ENCODE measurements at places on chromosomes 11 and 22. TPM values are rescaled to one million over a fixed set of nuclear protein-coding genes. Genes with fewer than 3 reads are reported as not detected.

The DKK3 gene
- total RNA-seq: 19.5 TPM

The SEPTIN3 gene
- 0.43 TPM for total RNA-seq

The MRPL49 gene
- total RNA-seq: 47.0 TPM

The MOGAT2 gene
- total RNA-seq: 169 TPM

The MRGPRX3 gene
- total RNA-seq: not detected

The RIMBP3C gene
- not detected for total RNA-seq

The APOBEC3B gene
- 8.2 TPM for total RNA-seq

The C11orf21 gene
- 0.78 TPM for total RNA-seq

The BIK gene
- total RNA-seq: 23.0 TPM

The KRTAP5-11 gene
- total RNA-seq: not detected

The PPM1F gene
- 13.0 TPM for total RNA-seq

DNA sequence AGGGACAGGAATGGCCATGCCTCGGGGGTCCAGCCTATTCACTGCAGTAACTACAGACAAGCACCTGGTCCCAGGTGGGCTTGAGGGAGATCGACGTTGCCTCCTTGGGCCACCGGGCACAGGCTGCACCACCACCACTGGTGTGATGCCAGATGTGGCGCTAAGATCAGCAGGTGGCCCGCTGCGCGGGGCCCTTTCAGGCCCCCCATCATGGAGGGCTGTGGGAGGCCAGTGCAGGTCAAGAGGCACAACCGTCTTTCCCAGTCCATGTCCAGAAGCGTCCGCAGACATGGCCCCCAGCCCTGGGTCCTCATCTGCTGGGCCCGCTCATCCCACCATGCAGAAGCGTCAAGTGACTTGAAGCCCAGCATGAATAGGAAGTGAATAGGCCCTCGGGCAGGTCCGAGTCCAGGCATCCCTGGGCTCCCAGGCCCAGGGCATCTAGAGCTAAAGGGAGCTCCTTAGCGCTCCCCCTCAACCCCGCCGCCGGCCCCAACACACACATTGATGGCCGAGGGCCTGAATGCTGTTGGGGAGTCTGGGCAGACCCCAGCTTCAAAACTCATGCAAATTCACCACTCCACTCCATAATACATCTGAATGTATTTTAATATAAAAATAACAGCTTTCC, 18.3 kb downstream of the FADS3 start:
- DNase-seq: no peak

- no peak for DNase-seq
These were observed 20.3 kb upstream of the WNT11 start for GRCh38 chr11:76226626-76227025.

GRCh38 chr22:19129871-19130270, 1.2 kb upstream of the TSSK2 start:
- DNase-seq: no peak

GRCh38 chr11:96318399-96318798, 24.6 kb downstream of the MAML2 start:
- no peak for DNase-seq

GRCh38 chr11:113077379-113077778, 116.2 kb downstream of the NCAM1 start:
- no peak for DNase-seq

DNA sequence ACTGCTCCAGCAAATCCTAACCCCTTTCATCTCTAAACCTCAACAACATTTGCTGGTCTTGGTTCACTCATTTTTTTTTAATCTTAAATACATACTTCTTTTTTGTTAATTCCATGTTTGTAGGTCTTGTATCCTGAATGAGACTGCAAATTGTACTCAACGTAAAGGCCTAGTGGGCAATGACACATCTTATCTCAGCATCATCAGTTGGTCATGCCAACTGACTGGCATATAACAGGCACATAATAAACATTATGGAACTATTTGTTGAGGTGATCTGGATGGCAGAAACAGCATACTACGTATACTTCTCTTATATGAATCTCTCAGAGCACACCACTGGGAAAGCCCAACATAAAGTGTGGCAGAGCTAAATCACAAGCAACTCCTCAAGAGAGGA, 116.7 kb downstream of the RBFOX2 start:
- no peak for DNase-seq

GRCh38 chr11:125313271-125314219, 149.0 kb downstream of the PKNOX2 start:
- no peak for DNase-seq

GRCh38 chr11:47280099-47280498, 10.2 kb downstream of the MADD start:
- no peak for DNase-seq

DNA sequence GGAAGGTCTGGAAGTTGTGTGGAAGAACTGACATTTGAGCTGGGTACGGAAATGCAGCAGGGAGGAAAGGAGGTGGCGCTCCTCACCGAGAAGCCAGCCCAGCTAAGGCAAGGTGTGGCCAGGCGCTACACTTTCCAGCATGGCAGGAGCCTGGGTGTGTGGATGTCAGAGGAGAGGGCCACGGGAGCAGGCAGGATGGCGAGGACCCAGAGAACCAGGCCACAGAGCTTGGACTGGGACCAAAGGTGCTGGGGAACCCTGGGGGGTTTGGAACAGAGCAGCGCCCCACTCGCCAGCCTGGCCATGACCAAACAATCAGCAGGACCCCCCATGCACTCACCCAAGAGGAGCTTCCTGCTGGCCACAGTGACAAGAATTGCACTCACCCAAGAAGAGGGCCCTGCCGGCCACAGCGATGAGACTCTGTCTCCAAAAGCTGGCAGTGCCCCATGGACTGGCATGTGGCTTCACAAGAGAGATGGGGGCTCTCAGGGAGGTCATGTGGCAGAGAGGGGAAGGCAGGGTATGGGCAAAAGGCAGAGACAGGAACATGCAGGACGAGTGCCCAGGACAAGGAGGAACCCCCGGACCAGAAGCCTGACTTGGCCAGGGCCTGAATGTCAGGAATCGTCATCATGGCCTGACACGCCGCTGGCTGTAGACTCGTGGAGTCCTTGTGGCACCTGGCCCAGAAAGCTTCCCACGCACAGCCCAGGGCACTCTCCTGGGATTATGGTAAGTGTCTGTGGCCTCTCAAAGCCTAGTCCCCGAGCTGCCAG, 45.4 kb downstream of the IGF2 start:
- peak; percentile 22 for DNase-seq

GRCh38 chr11:98207086-98207485, 813.7 kb upstream of the CNTN5 start:
- DNase-seq: no peak

DNA sequence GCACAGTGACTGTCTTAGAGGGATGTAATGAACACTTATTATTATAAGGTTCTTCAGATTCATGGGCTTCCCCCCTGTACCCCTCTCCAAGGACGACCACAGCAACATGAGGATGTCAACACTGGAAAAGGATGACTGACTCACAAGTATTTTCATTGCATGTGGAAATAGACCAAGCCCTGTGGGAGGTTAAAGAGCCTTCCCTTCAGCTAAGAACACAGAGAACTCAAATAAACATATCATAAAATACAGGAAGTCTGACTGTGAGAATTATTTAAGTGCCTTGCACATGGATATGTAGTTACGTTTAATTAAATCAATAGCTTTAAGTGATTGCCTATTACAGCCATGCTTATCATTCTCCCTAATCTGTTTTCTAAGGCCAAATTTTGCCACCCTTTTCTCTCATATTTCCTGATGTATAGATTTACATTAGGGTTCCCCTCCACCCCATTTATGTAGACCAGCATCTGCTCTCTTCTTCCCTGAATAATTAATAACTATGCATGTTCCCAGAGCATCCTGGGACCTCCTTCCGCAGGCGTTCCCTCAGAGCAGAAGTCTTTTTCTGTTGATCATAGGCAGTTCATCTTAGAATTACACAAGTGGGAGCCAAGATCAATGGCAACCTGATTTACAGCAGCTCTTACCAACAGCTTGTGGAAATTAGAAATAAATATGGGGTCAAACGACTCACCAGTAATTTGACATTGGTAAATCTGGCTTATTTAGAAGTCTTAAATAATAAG, 226.9 kb downstream of the OPCML start:
- DNase-seq: no peak

DNA sequence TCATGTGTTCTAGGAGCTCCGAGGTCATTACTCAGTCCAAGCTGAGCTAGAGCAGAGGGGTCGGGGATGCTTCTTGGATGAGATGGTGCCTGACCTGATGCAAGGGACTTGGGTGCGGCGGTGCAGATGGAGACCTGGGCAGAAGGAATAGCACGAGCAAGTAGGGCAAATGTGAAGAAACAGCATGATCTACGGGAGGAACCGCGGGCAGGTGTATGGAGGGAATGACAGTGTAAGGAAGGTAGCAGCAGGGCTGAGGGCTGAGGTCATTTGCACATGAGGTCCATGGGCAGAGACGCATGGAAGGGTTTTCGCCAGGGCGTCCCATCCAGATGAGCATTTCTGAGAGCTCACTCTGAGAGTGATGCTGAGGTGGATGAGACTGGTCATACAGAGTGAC, 14.9 kb downstream of the SLC37A2 start:
- DNase-seq: no peak

GRCh38 chr11:110529043-110529442, 99.3 kb downstream of the FDX1 start:
- no peak for DNase-seq

GRCh38 chr11:118619444-118620197, 12.2 kb downstream of the PHLDB1 start:
- no peak for DNase-seq

- no peak for DNase-seq
These were observed 960.0 kb upstream of the CNTN5 start for GRCh38 chr11:98060759-98061158.

- DNase-seq: peak; percentile 61
These were observed 41.4 kb downstream of the PPFIBP2 start for GRCh38 chr11:7555052-7555699.

DNA sequence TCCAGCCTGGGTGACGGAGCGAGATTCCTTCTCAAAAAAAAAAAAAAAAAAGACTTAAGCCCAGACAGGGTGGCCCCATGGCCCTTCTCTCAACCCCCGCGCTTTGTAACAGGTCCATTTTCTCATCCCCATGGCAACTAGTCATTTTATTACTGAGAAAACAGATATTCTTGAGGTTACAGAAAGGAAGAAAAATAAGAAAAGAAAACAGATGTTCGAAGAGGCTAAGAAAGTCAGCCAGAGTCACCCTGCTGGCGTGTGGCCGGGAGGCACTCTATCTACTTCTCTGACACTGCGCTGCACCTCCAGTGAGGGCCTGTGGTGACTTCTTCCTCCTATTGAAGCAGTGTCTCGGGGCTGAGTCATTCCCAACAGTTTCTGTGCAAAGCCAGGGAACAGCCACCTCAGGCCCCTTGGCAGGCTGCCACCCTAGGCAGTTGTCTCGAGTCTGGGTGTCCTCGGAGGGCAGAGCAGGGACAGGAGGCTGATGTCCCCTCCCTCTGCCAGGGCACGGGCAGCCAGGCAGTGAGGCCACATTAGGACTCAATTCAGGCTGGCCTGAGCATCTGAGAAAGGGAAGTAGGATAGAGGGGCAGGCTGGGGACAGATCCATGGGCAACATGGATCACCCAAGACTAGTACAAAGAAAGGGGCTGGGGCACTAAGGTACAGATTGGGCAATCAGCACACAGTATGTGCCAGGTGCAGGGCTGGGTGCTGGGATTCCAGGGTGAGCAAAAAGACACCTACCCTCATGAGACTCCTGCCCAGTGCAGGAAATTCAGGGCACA, 16.4 kb upstream of the SYVN1 start:
- DNase-seq: peak; percentile 85

GRCh38 chr22:20237480-20238440, 30.4 kb downstream of the RTN4R start:
- DNase-seq: no peak

- no peak for DNase-seq
These were observed 3.2 kb upstream of the KRTAP5-10 start for GRCh38 chr11:71562120-71562519.

DNA sequence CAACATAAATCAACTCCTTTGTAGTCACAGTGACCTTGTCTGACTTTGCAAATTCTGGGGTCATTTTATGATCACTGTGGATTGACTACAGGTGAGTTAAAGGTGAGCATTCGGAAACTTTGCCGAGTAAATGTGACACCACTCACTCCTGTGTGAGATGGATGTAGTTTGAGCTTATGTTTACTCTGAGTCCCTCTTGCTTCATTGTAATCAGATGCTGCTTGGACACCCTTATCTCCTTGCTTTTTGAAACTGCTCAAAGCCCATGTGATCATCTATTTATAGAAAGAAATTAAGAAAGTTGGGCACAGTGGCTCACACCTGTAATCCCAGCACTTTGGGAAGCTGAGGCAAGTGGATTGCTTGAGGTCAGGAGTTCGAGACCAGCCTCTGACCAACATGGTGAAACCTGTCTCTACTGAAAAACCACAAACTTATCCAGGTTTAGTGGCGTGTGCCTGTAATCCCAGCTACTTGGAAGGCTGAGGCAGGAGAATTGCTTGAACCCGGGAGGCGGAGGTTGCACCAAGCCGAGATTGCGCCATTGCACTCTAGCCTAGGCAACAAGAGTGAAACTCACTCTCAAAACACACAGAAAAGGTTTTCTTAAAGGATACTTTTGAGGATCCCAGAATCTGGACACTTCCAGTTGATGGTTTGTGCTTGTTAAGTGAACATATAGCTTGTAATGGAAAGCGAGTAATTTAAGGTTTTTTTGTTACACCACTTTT, 7.2 kb downstream of the FAM118A start:
- no peak for DNase-seq

DNA sequence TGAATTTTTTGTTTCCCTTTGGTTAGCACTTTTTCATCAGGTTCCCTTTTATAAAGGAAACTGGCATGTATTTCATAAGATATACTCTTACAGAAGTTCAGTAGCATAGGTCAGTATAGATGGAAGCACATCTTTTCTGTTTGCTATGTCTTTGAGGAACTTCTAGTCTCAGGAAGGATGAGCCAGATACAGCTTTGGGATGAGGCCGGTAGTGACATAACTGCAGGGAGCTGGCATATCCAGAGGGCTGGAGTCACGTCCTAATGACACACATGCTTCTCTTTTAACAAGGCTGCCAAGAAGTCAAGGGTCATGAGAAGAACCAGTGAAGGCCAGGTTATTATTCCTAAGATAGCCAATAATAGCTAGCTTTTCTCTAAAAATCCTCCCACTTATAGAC, 33.3 kb upstream of the ADSL start:
- DNase-seq: no peak
